Right forelimb (tissue), 1 donor: ENCODE measurements at places on chromosomes 7 and 10.

DNA sequence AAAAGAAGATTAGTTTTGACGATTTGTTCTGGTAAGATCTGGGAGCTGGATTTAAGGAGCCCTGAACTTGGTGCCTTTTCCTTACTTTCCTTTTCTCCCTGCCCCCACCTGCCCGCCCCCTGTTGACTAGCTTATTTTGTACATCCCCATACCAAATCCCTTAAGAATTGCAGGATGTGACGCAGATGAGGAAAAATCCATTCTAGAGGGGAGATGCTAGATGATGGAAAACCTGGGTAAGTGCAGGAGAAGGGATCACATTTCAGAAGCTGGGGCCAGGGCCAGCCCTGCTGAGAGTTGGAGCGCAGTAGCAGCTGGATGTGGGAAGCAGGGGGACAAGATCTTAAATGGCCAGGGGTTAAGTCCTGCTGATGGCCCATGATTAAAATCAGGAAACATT is 93.9 kb downstream of the CCDC3 start:
- DNase-seq: peak; percentile 69

- DNase-seq: no peak
Measured at GRCh38 chr7:77450054-77450453, 33.9 kb upstream of the GSAP start.

- no peak for DNase-seq
Measured at GRCh38 chr10:46053534-46054434, 7.7 kb upstream of the MSMB start.

GRCh38 chr10:43124574-43125273 is 13.5 kb upstream of the CSGALNACT2 start:
- peak; percentile 12 for DNase-seq

DNA sequence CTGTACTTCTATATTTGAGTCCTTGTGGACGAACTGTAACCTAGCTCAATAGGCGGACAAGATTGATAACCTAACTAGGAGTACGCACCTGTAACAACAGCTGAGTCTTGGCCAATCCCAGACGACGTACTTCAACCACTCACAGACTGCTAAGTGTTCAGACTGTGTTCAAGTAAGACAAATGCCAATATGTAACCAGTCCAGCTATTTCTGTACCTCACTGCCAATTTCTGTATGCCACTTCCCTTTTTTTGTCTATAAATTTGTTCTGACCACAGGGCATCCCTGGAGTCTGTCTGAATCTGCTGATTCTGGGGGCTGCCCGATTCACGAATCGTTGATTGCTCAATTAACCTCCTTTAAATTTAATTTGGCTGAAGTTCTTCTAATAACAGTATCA is 32.2 kb downstream of the HACD1 start:
- DNase-seq: no peak
